ENCODE measurements at places on chromosomes 1 and 21.

- DNase-seq: no peak
Observed at GRCh38 chr1:226519716-226520598, 28.6 kb upstream of the STUM start.

- peak; percentile 52 for DNase-seq
Observed at GRCh38 chr1:203671047-203671446, 44.4 kb downstream of the ATP2B4 start.

GRCh38 chr1:109529881-109530456, 9.7 kb upstream of the GPR61 start:
- DNase-seq: no peak

DNA sequence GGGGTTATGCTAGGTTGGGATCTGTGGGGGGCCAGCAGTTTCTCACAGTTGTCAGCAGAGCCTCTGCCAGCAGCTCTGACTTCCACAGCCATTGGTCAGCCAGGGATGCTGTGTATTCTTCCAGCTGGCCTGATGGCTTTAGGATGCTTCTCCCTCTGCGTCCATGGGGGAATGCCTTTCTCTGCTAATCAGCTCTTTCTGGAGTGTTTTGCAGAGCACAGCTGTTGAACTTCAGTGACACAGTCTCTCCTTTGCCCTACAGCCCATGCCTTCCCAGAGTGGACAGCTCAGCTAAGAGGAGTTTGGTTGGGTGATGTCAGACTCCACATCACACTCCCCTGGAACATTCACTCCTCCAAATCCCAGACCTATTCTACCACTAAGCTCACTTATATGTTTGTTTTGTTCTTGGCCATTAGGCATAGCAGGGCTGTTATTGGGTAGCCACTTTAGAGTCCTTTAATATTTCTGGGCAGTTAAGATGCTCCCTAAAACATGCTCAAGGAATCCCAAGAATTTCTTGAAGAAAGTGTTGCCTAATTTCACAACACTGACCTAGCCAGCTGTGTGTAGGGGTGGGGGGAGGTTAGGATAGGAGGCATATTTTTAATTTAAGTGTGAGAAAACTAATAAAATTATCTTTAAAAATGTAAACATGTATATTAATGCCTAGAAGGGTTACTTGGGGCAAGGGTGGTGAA, 75.3 kb upstream of the KIAA0040 start:
- no peak for DNase-seq

DNA sequence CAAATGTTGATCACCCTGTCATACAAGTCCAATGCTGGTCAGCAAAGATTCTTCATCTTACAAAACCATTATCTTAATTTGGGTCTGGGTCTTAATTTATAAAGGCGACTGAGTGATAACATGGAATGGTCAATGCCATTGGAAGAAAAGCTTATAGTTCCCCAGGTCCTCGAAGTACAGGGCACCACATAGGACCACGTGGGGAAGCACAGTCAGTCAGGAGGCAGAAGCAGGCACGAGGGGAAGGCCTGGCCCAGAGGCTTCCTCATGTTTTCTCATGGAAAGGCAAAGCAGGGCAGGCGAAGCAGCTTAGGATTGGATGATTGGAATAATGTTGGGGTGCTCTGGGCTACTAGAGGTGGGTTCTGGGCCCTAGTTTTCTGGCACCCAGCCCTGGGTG, 175.7 kb downstream of the FASLG start:
- no peak for DNase-seq

All from fibroblast of skin of right quadriceps (primary cell).